ENCODE measurements at places on chromosomes 7 and 10.
A peak's percentile ranks its signal among the peaks of the same experiment; 100 is the strongest.

DNA sequence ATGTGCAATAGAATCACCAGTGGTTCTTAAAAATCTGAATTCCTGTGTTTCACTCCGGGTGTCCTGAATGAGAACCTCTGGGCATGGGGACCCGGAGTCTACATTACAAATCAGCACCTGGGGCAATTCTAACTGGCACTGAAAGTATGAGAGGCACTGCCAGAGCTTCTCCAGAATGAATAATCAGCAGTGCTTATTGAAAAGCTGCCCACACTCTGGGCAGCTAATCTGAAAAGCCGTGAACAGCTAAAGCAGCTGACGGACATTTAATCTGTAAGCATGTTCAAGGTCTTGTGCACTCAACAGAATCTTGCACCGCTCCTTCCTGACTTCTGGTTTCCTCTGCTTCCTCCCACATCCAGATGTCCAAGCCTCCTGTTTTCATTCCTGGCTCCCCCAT is 113.3 kb upstream of the KIF5B start:
- DNase-seq = no peak

DNA sequence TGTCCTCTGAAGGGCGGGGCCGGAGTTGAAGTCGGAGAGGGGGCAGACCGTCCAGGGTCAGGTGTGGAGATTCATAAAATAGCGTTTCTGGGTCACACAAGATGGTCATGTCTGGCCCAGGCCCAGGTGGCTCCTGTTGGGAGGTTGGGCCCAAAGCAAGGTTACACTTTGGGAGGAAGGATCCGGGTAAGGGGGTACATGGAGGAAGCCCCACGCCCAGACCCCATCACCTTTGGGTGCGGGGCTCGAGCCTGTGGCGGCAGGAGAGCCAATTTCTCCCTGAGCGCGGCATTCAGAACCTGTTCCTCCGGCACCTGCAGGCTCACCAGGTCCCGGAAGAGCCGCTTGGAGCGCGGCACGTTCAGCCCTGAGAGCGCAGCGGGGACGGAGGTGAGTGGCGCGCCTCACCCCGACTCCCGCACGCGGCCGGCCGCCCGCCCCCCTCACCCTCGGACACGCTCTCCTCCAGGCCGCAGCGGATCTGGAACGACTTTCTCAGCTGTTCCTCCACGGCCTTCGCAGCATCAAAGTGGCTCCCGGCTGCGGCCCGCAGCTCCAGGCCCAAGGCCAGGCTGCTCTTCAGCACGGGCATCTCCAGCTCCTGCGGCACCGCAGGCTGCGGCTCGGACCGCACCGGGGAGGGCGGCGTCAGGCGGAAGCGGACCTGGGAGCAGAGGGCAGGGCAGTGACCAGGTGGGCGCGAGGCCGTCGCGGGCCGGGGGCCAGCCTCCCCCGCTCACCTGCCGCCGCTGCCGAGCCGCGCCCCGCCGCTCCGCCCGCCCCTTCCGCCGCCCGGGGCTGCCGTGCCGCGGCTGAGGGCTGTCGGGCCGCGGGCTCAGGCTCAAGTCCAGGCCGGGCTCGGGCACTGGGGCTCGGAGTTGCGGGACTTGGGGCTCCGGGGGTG is 644 bp downstream of the PPP1R35 start:
- DNase-seq = peak; percentile 78

DNA sequence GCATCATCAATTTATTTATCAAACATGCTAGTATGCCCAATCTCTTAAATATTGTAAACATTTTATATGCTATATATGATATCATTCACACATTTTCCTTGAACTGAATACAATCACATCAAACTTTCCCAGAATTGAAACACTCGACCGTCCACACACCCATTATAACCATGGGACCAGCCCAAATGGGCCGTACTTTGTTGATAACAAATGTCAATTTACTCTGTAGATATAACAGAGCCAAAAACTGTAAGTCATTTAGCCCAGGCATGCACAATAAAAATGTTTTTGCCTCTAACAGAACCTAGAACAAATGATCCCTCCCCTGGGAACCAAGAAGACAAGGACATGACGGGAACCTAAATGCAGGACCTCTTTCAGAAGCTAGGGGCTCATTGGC is 683 bp upstream of the ANKRD22 start:
- DNase-seq = no peak

GRCh38 chr10:65818990-65819389 is 1106.8 kb upstream of the LRRTM3 start:
- no peak for DNase-seq

DNA sequence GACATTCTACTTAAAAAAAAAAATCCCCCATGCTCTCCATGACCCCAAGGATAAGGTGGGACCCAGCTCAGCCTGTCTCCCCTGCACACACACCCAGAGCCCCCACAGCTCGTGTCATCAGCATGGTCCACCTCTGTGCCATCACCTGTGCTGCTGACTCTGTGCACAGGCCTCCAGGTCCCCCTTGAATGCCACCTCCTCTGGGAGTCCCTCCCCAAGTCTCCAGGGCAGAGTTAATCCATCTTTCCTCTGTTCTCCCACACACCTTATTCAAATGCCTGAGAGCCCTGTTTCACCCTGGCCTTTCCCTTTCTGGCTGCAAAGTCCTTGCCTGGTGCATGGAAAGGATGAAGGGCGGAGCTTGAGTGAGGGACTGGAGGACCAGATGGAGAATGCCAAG is 194.1 kb upstream of the LYZL2 start:
- no peak for DNase-seq

GRCh38 chr7:143487566-143487965 is 9.9 kb downstream of the TAS2R41 start:
- peak; percentile 93 for DNase-seq

Data from right lobe of liver (tissue), 6 donors.